NCI-H524 treated with DMSO at 0.1 percent for 48 hours (cell line): ENCODE measurements at places on chromosomes 7 and 10.

DNA sequence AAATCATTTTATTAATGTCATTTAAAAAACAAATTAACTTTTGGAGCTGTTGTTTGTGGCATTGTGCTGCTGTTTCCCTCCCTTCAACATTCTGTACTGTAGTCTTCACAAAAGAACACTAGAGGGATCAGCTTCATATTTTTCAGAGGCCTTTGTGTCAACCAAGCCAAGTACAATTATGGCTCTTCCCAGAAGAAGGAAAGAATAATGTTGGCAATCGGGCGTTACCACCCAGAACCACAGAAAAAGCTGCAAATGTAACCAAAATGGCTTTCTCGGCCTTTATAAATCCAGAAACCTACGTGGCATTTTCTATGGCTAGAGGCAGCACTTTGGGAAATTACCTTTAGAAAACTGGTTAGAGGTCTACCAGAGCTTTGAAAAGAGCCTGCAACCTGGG, 98.8 kb upstream of the COL1A2 start:
- no peak for DNase-seq

DNA sequence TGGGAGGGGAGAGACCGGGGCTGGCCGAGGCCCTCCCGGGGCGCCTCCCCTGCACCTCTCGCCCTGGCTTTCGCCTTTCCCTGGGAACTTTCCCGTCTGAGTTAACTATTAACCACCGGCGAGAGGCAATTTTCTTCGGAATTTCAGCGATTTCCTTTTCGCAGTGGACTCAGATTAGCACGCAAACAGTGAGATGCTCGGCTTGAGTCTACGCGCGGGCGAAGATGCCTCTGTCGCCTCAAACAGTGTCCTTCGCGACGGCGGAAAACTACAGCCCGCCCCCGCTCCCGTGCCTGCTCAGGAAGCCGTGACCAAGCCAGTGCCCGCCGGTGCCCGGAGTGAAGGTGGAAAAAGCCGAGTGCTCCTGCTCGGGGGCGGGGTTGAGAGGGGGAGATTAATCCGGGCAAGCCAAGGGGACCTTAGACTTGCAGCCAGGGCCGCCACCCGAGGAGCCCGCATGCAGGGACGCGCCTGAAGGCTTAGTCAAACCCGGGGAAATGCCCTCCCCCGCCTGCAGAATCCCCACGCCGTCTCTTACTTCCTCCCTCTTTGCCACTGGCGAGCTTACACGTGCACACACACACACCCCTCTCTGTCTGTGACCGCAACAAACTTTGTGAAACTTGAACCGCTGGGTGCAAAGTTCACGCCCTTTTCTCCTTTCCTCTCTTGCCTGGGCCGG, 14.5 kb upstream of the PAX2 start:
- no peak for DNase-seq

- no peak for DNase-seq
Observed at GRCh38 chr7:134452419-134452838, 6.5 kb downstream of the AKR1B1 start.

GRCh38 chr7:26038201-26038990, 113.6 kb upstream of the NFE2L3 start:
- DNase-seq, result no peak

- DNase-seq, result no peak
Observed at GRCh38 chr7:140231771-140232491, 55.1 kb upstream of the KDM7A start.

GRCh38 chr10:44958196-44958897, 1.3 kb upstream of the RASSF4 start:
- no peak for DNase-seq

- no peak for DNase-seq
Observed at GRCh38 chr7:14219125-14219524, 229.7 kb upstream of the ETV1 start.

GRCh38 chr10:72783410-72783833, 91.5 kb downstream of the MCU start:
- no peak for DNase-seq

DNA sequence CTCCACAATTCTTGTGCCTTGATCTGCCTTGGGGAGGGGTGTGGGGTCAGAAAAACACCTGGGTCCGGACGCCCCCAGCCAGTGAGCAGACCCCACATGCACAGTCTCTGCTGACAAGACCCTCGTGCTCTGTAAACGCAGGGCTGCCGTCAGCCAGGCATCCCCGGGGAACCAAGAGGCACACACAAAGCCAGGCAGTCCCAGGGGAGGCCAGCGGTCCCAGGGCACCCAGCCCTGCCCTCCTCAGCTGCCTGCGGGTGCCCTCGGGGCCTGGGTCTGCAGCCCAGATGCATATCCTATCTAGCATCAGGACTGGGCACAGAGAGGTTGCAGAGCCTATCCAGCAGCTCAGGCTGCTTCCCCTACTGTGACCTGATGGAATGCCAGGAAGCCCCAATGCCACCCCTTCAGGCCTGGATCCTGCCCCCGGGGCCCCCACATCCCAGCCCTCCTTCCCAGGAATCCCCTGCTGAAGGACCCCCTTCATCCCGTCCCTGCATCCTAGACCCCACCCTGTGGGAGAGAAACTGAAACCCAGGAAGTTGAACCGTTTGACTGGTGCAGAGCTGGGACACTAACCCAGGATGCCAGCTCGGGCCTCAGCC, 92.4 kb downstream of the MICALL2 start:
- no peak for DNase-seq

DNA sequence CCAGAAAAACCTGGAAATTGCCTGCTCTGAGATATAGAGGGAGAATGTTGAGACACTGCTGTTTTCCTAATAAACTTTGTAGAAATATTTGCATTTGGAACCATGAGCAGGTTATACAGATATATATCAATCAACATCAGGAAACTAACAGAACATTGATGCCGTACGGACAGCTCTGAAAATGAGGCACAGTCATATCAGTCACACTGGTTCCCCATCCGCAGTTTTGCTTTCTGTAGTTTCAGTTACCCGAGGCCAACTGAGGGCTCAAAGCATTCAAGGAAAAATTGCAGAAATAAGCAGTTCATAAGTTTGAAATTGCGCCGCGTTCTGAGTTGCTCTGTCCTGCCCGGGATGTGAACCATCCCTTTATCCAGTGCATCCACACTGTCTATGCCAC, 137.9 kb downstream of the KLF6 start:
- no peak for DNase-seq

GRCh38 chr7:155410431-155410830, 47.5 kb upstream of the EN2 start:
- no peak for DNase-seq

GRCh38 chr10:77168861-77169260, 468.7 kb downstream of the KCNMA1 start:
- DNase-seq, result no peak

DNA sequence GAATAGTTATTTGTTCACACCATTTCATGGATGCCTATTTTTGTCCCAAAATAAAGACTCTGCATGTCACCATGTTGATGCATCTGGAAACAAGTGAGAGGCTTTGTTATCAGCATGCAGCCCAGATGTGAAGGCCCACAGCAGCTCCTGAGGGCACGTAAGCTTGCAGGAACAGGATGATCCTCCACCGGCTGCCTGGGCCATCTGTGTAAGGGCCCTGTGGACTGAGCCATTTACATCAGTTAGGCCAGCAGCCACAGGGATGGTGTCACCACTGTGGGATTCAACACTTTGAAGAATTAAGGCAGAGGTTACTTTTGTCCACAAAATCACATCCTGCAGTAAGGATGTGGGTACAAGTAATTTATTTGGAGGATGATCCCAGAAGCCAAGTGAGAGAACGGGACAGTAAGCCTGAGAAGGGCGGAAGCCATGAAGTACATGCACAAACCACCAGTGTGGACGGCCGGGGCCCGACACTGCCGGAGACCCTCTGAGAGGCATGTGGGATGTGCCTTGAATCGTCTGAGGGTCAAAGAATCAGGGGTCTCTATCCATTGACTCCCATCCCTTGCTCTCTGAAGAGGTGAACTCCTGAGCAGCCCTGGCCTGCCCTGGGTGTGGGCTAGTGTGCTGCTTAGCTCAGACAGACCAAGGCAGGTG, 609.7 kb downstream of the DNAJB6 start:
- no peak for DNase-seq

DNA sequence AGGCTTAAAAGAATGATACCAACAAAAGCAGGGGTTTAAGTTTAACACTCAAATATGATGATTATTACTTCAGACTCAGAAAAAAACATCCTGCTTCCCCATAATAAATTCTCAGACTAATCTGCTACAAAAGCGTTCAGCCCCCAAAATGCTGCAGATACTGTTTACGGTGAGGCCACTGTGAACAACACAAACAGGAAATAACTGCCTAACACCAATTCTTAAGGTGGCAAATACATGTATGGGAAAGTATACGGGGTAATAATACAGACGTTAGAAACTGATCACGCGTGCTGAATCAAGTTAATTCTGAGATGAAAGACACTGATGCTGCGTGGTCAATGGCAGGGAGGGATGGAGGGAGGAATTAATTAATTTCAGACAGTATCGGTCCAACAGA, 62.0 kb upstream of the RHEB start:
- DNase-seq, result no peak

DNA sequence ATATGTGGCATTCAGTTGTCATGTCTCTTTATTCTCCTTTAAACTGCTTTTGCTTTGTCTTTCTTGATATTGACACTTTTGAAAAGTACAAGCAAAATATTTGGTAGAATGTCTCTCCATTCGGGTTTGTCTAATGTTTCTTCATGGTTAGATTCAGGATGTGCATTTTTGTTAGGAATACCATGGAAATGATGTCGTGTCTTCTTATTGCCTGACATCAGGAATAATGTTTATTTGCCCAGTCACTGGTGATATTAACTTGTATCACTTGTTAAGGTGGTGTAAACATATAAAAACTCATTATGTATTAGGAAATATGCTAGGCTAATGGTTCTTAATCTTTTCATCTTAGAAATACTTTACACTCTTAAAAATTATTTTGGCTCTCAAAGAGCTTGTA, 43.4 kb downstream of the CDK1 start:
- no peak for DNase-seq

DNA sequence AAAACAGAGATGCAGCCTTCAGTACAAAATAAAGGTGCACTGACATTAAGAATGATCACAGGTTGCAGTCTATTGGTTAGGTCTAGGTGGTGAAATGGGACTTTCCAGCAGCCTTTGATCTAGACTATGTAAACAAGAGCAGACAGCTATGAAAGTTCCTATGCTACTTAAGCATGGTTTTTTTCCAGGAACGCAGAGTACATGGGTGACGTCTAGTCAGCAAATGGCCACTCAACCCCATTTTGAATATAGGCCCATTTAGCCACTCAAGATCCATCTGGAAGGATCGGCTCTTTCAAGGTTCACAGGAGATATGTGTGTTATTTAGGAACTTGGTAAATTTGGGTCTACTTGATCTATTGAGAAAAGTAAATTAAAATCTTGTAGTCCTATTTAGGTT, 1424.6 kb upstream of the LRRTM3 start:
- no peak for DNase-seq

DNA sequence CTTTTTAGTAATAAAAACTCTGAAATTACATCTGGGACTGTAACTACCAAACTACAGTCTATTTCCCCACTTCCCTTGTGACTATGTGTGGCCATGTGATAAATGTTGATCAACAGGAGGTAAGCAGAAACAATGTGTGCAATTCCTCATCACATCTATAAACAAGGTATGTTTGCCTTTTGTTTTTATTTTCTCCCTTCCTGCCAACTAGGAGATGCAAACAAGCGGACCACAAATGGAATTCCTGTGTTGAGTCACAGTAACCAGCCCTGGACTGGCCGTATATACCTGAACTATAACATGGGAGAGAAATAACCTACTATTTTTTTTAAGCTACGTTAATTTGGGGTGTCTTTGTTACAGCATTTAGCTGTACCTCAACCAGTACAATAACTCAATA, 52.5 kb downstream of the SCRN1 start:
- no peak for DNase-seq

GRCh38 chr10:35942057-35942456, 300.0 kb upstream of the FZD8 start:
- no peak for DNase-seq

DNA sequence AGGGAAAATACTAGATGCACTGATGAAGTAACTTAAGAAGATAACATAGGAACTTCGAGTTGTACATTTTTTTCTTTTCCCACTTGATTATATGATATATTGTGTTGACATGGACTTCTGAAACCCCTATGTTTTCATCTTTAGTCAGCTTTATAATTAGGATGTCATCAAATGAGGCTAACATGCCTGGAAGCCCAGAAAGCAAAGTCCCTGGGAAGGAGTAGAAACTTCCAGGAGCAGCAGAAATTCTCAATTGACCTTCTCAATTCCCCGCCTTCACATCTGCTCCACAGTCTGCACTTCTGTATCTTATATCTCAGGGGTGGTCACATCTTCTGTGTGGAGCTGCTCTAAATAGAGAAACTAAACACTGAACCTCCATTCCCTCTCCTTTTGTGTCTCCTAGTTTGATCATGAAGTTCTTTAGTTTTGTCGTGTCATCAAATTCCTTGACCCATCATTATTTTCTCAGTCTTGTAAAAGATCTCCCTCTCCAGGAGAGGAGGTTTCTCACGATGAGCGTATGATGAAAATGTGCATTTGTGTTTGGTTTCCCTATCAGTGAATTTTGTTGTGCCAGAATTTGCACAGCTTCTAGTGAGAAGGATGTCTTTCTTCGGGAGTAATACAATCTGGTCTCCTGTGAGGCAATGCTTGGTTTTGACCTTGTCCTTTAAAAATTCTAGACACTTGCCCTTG, 303.3 kb downstream of the SUGCT start:
- DNase-seq, result no peak

GRCh38 chr7:48217266-48217665, 46.0 kb downstream of the ABCA13 start:
- DNase-seq, result no peak

DNA sequence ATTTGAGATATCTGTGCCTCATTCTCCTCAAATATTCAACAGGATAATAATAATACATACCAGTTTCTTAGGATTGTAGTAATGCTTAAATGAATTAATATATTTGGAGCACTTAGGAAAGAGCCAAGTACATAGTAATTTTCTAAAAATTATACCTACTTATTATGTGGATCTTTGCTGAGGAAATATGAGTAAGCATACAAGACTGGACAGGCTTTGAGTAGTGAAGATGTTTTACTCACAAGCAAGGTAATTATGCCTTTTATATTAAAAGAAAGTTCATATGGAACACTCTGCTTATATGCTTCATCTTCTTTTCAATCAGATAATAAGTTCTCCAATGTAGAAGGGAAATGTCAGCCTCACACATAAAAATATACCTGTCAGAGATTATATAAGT, 337.5 kb upstream of the KAT6B start:
- no peak for DNase-seq

DNA sequence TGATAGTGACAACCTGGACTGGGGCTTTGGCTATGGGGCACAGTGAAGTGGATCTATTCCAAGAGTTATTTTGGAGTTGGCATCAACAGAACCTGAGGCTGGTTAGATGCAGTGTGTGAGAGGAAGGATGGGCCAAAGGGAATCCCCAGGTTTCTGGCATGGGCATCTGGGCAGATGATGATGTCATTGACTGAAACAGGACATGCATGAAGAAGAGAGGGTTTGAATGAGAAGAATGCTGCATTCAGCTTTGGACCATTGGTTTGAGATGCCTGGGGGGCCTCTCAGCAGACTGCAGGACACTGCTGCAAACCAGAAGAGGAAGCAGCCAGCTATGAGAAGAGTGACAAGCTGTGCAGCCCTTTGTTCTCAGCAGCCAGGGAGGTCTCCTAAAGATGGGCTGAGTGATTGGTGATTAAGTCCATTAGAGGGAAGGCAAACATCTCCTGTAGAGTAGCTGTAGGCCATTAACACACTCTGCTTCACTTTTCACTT, 23.1 kb upstream of the PIK3CG start:
- DNase-seq, result no peak
